ENCODE measurements at places on chromosomes 16 and 17.
A peak's percentile ranks its signal among the peaks of the same experiment; 100 is the strongest.

- H3K27ac ChIP-seq: peak overlapping the region; percentile 33
- H3K36me3 ChIP-seq: no peaks in the 10 kb centered on the region
- peaks cover 3% of the 10 kb centered on the region for H3K27me3 ChIP-seq
- peaks cover 5% of the 10 kb centered on the region for H3K4me1 ChIP-seq
These were observed 70.8 kb upstream of the TNRC6C start for GRCh38 chr17:77887464-77888241.

- no peaks in the 10 kb centered on the region for H3K27me3 ChIP-seq
- H3K27ac ChIP-seq: no peak overlapping the region
- no peak for DNase-seq
- no peak overlapping the region for H3K4me3 ChIP-seq
These were observed 18.3 kb downstream of the CNEP1R1 start for GRCh38 chr16:50043358-50043757.

DNA sequence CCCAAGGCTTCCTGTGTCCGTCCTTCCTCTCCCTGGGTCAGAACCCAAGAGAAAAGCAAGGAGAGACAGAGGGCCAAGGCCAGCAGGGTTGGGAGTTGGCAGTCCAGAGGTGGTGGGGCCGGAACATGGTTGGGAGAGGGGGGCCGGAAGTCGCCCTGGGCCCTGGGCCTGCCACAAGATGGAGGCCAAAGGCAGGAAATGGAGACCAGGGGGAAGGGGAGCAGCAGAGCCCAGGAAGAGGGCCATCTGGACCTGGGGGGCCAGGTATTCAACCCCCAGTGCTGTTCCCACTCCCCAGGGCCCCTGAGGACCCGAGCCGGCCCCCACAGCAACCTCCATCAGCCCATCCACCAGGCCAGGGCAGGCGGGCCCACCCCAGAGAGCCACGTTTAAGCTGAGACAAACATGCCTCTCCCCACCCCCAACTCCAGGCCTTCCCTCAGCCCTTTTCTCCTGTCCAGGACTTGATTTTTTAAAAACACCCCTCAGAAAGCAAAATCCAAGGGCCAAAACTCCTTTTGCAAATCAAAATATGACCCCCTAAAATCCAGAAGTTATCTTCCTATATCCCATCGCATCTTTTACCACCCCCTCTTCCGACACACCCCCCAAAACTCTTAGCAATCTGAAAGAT is 4.4 kb upstream of the BCL6B start:
- peak overlapping the region; percentile 54 for H3K4me3 ChIP-seq
- no peaks in the 10 kb centered on the region for H3K27me3 ChIP-seq
- no peak overlapping the region for H3K27ac ChIP-seq

DNA sequence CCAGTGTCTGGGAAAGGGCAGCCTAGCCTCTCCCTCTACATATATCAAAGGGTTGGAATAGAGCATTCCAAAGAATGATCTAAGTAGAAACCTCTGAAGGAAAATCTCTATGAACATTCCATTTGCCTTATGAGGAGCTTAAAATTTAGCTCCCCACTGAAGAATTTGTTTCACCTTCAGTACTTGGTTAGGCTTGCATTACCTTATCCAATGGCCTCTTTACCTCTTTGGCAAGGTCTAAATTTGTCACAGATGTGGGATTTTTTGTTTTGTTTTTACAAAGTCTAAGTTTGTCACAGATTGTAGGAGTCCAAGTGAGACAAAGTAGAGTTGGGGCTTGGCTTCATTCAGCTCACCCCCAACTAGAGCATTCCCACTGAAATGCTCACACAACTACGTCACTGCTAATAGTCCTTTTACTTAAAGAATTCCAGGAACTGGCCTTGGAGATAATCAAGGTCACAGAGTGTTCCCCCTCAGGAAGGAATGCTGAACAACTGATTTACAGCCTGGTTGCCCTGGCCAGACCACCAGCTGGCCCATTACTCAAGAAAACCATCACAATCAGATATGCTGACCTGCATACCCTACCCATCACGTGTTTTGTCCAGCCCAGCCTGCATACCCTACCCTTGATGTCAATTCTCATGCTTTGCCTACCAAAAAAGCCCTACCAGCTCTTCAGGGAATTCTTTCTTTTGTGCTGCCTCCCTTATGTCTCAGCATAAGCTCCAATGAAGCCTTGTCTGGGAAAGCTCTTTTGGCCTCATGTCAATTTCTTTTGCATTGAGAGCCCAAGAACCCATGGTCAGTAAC is 26.5 kb upstream of the PPM1D start:
- no peak overlapping the region for H3K27ac ChIP-seq
- peaks cover 3% of the 10 kb centered on the region for H3K4me1 ChIP-seq
- H3K4me3 ChIP-seq: no peak overlapping the region
- DNase-seq: no peak
- no peaks in the 10 kb centered on the region for H3K36me3 ChIP-seq

- H3K27me3 ChIP-seq: no peaks in the 10 kb centered on the region
- H3K4me1 ChIP-seq: peaks cover 46% of the 10 kb centered on the region
- H3K36me3 ChIP-seq: no peaks in the 10 kb centered on the region
- no peak overlapping the region for H3K27ac ChIP-seq
- H3K4me3 ChIP-seq: no peak overlapping the region
These were observed 21.7 kb downstream of the CREBBP start for GRCh38 chr16:3858801-3859200.

DNA sequence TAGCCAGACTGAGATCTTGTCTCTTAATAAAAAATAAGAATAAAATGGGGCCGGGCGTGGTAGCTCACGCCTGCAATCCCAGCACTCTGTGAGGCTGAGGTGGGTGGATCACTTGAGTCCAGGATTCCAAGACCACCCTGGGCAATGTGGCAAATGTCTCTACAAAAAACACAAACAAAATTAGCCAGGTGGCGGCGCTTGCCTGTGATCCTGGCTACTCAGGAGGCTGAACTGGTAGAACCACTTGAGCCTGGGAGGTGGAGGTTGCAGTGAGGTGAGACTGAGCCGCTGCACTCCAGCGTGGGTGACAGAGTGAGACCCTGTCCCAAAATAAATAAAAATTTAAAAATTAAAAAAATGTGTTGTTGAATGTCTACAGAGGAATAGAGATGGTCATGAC is 2.9 kb upstream of the DEF8 start:
- H3K27ac ChIP-seq: no peak overlapping the region
- no peak for DNase-seq
- peaks cover 9% of the 10 kb centered on the region for H3K4me1 ChIP-seq
- no peaks in the 10 kb centered on the region for H3K27me3 ChIP-seq
- H3K36me3 ChIP-seq: no peaks in the 10 kb centered on the region
